Osteocyte (in vitro differentiated cells): ENCODE measurements at places on chromosomes 4 and X.

DNA sequence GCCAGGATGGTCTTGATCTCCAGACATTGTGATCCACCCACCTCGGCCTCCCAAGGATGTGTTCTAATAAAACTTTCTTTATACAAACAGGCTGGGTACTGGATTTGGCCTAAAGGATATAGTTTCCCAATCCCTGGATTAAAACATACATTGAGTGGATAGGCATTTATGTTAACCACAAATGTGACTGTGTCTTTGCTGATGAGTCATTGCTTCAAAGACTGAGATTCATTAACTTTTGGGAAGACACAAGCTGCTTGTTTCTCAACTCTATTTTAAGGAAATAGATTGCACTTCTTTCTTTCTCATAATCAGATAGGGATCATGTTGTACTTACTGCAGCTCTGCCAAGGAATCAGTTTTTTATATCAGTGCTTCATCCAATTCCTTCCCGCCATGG, 131.3 kb upstream of the AGA start:
- DNase-seq, result no peak
- H3K36me3 ChIP-seq, result no peaks in the 10 kb centered on the region
- peaks cover 13% of the 10 kb centered on the region for H3K27me3 ChIP-seq
- H3K4me3 ChIP-seq, result no peak overlapping the region

GRCh38 chr4:2834001-2834921, 9.4 kb upstream of the ADD1 start:
- no peak overlapping the region for H3K4me3 ChIP-seq
- H3K36me3 ChIP-seq, result peaks cover 16% of the 10 kb centered on the region
- DNase-seq, result peak; percentile 68
- peaks cover 18% of the 10 kb centered on the region for H3K4me1 ChIP-seq
- no peaks in the 10 kb centered on the region for H3K27me3 ChIP-seq
- no peak overlapping the region for H3K27ac ChIP-seq

DNA sequence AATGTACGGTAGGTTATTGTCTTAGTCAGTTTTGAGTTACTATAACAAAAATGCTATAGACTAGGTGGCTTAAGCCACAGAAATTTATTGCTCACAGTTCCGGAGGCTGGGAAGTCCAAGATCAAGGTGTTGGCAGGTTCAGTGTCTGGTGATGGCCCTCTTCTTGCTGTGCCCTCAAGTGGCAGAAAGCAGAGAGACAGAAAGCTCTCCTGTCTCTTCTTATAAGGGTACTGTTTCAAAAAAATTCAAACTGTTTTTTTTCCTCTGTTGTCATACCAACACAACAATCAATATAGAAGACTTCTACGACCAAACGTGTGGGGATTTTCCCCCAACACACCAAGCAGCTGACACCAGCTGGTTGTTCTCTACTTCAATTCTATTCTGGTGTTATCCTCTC, 53.4 kb downstream of the ADGRG4 start:
- no peaks in the 10 kb centered on the region for H3K36me3 ChIP-seq
- no peak overlapping the region for H3K4me3 ChIP-seq
- no peak overlapping the region for H3K27ac ChIP-seq
- DNase-seq, result no peak
- peaks cover 3% of the 10 kb centered on the region for H3K27me3 ChIP-seq

GRCh38 chrX:64205441-64205734, at the start of gene AMER1:
Gene AMER1 (minus strand): TSS chrX:64205708. CDS start chrX:64193286, 12,422 bp downstream.
- H3K27me3 ChIP-seq, result no peaks in the 10 kb centered on the region
- H3K36me3 ChIP-seq, result no peaks in the 10 kb centered on the region
- H3K4me3 ChIP-seq, result peak within 1 kb of the TSS; percentile 83
- peak within 1 kb of the TSS; percentile 94 for H3K27ac ChIP-seq
- no peak for DNase-seq

GRCh38 chr4:1187182-1187581, 14.8 kb upstream of the SPON2 start:
- H3K36me3 ChIP-seq, result peaks cover 5% of the 10 kb centered on the region
- H3K27me3 ChIP-seq, result peaks cover 5% of the 10 kb centered on the region
- H3K4me3 ChIP-seq, result no peak overlapping the region
- H3K4me1 ChIP-seq, result peaks cover 40% of the 10 kb centered on the region
